CD4-positive, alpha-beta memory T cell (primary cell): ENCODE measurements at places on chromosomes 6 and 20. TPM values are rescaled to one million over a fixed set of nuclear protein-coding genes. Genes with fewer than 3 reads are reported as not detected.
A peak's percentile ranks its signal among the peaks of the same experiment; 100 is the strongest.

VGLL2 gene
- not detected for polyA plus RNA-seq

PSORS1C2 gene
- not detected for polyA plus RNA-seq

JPH2 gene
- not detected for polyA plus RNA-seq

CST5 gene
- not detected for polyA plus RNA-seq

AGPAT4 gene
- 6.9 TPM for polyA plus RNA-seq

HTR1B gene
- polyA plus RNA-seq: not detected

CPXM1 gene
- polyA plus RNA-seq: not detected

- peaks cover 8% of the 10 kb centered on the region for H3K27me3 ChIP-seq
- no peak overlapping the region for H3K27ac ChIP-seq
- H3K36me3 ChIP-seq: no peaks in the 10 kb centered on the region
- no peak overlapping the region for H3K4me3 ChIP-seq
- no peaks in the 10 kb centered on the region for H3K4me1 ChIP-seq
- DNase-seq: no peak
Observed at GRCh38 chr6:56915832-56916231, 39.1 kb upstream of the BEND6 start.

GRCh38 chr20:39278230-39278788 lies 316.2 kb downstream of the DHX35 start:
- DNase-seq: no peak
- no peak overlapping the region for H3K4me3 ChIP-seq
- H3K27me3 ChIP-seq: no peaks in the 10 kb centered on the region
- no peaks in the 10 kb centered on the region for H3K36me3 ChIP-seq
- no peaks in the 10 kb centered on the region for H3K4me1 ChIP-seq
- no peak overlapping the region for H3K27ac ChIP-seq

DNA sequence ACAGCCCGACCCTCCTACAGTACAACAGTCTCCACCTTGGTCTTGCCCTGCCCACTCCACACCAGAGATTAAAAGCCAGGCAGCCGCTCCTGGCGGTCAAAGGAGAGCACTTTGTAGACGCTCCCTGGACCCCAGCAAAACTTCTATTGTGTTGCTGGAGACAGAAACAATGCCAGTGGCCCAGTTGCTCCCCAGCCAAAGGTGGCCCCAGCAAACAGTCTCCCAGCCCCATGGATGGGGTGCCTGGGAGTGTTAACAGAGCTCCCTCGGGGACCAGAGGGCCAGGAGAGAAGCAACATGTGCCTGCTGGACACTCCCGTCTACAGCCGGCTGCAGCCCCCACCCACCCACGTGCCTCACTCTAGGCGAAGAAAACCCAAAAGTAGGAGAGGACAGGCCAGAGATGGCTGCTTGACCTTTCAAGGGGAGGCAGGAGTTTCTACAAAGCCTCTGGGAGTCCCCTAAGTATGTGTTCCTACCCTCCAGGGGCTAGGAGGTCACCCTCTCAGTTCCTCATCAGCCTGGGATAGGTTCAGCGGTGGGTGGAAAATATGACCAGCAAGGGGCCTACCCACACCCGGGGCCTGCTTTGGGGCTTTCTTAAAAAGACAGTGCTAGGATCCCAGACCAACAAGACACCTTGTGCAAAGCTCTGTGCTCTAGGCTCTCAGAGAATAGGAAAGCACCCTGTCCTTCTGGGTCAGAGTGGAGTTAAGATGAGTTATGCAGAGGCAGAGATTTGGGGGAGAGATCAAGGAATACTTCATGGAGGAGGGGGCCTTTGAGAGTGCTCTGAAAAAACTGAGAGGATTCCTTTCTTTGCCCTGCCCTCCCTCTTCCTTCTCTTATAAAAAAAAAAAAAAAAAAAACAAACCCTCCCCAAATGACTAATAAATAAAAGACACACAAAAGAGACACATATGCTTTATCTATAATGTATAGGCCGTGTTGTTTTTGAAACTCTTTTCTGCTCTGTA lies 19.0 kb upstream of the PREX1 start:
- H3K27me3 ChIP-seq: no peaks in the 10 kb centered on the region
- H3K4me3 ChIP-seq: no peak overlapping the region
- no peaks in the 10 kb centered on the region for H3K4me1 ChIP-seq
- DNase-seq: no peak
- H3K27ac ChIP-seq: no peak overlapping the region

DNA sequence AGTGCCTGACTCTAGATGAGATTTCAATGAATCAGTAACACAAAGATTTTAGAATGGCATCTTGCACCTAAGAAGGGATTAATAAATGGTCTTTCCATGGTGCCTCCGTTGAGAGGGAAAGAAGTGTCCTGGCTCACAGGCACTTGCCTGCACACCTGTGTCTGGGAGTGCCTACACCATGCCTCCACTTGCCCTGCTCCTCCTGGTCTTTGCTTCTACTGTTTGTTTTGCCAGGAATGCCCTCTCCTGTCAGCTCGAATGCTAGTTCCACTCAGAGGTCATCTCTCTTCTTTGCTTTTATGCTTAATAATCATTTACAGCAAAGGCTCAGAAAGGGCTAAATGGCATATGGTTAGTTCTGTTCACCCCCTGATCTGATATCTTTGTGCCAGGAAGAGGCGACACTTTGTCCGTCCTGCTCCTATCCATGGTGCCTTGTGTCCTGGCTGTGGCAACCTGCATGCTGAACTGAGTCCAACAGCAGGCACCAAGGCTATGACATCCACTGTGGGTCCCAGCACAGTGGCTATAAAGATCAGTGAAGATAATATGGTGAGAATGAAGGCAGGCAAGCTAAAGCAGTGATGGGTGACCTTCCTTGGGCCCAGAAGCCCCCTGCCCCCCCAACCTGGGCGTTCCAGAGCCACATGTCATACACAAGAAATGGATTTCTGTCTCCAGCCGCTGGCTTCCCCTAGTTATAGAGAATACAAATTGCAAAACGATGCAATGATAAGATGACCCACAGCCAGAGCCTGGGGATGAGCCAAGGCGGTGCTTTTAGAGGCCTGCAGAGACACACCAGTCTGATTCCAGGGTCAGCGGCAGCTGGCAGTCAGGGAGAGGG lies 1.4 kb downstream of the C6orf132 start:
- H3K4me1 ChIP-seq: peaks cover 5% of the 10 kb centered on the region
- no peak overlapping the region for H3K4me3 ChIP-seq
- no peaks in the 10 kb centered on the region for H3K36me3 ChIP-seq
- no peaks in the 10 kb centered on the region for H3K27me3 ChIP-seq
- no peak for DNase-seq

- no peaks in the 10 kb centered on the region for H3K4me1 ChIP-seq
- no peak overlapping the region for H3K4me3 ChIP-seq
- H3K27me3 ChIP-seq: no peaks in the 10 kb centered on the region
- no peak overlapping the region for H3K27ac ChIP-seq
- no peaks in the 10 kb centered on the region for H3K36me3 ChIP-seq
- no peak for DNase-seq
Observed at GRCh38 chr20:61507778-61508177, 255.7 kb downstream of the CDH4 start.

DNA sequence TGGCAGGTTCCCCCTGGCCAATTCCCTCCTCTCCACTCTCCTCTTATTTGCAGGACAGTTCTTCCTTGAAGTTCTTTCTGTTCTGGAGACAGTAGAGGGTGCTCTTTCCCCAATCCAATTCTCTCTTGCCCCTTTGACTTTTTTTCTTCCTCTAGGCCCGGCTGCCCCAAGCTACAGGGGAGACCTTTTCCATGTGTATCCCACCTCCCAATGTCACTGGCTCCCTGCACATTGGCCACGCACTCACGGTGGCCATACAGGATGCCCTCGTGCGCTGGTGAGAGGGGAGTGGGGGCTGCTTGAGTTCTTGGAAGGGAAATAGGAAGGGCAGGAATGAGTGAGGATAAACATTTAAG lies 1.5 kb downstream of the VARS2 start:
- peaks cover 23% of the 10 kb centered on the region for H3K36me3 ChIP-seq
- peak; percentile 24 for DNase-seq
- H3K4me1 ChIP-seq: peaks cover 21% of the 10 kb centered on the region
- no peaks in the 10 kb centered on the region for H3K27me3 ChIP-seq
- H3K27ac ChIP-seq: no peak overlapping the region

DNA sequence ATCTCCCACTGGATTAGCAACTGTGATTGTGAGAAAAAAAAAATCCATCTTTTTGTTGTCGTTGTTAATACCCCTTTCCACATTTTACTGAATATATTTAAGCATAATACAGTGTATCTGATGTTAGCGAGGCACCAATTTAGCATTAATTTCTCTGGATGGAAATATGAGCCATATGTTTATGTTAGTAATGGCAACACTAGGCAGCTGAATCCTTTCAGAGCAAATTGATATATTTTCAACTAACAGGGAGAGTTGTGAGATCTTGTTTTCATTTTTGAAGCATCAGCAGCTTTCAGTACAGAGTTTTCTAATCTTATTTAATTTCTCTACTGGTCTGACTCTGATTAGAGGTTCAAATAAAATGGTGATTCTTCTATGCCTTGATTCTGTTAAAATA lies 84.8 kb upstream of the HDAC2 start:
- H3K4me1 ChIP-seq: no peaks in the 10 kb centered on the region
- no peaks in the 10 kb centered on the region for H3K36me3 ChIP-seq
- DNase-seq: no peak
- H3K27me3 ChIP-seq: no peaks in the 10 kb centered on the region
- H3K27ac ChIP-seq: no peak overlapping the region

DNA sequence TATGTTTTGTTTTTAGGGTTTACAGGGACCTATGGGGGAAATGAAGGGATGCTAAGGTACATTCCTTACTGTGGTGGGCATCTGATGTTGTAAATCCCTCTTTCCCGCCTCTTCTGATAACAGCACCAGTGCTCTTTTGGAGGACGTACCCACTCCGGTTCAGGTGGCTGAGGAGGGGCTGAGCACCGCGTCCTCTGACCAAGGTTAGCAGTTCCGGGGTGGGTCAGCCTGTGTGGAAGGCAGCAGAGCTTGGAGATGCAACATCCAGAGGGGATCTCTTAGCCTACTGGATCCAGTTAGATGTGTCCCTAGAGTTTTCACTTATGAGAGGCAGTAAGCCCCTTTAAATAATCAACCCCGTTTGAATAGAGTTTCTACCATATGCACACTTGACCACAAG lies 135.3 kb upstream of the KCNG1 start:
- H3K4me1 ChIP-seq: no peaks in the 10 kb centered on the region
- no peaks in the 10 kb centered on the region for H3K36me3 ChIP-seq
- no peak for DNase-seq

DNA sequence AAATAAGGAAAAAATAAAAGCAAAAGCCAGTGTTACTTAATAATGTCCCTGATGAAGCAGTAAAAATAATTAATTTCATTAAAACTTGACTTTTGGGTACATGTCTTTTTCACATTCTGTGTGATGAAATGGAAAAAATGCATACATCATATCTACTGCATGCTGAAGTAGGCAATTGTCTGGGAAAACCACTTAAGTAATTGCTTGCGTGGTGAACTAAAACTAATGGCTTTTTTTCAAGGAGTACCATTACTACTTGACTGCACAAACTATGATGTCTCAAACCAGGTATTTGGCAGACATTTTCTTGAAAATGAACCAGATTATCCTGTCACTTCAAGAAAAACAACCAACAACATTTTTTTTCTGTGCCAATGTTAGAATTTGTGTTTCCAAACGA lies 91.3 kb upstream of the AKIRIN2 start:
- no peaks in the 10 kb centered on the region for H3K27me3 ChIP-seq
- H3K4me3 ChIP-seq: no peak overlapping the region
- H3K4me1 ChIP-seq: no peaks in the 10 kb centered on the region
- no peak overlapping the region for H3K27ac ChIP-seq

GRCh38 chr20:31446084-31446819 lies 5.8 kb downstream of the DEFB123 start:
- H3K27me3 ChIP-seq: no peaks in the 10 kb centered on the region
- no peaks in the 10 kb centered on the region for H3K4me1 ChIP-seq
- no peak overlapping the region for H3K27ac ChIP-seq
- DNase-seq: no peak

DNA sequence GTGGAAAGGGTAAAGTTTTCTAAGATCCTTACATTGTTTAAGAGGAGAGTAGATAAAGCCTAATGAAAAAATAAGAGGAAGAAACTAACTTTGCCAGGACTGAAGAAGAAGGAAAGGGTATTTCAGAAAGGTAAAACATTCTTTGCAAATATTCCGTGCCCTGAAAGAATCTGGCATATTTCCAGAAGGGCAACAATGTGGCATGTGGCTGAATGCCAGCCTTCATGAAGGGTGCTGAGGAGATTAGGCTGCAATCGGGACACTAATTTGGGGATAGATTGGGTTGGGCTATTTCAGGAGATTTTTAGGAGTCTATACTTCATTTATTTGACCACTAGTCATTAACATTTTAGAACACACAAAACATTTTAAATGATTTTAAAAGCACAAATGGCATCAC lies 16.2 kb upstream of the UFL1 start:
- H3K27ac ChIP-seq: no peak overlapping the region
- no peaks in the 10 kb centered on the region for H3K36me3 ChIP-seq
- H3K27me3 ChIP-seq: no peaks in the 10 kb centered on the region
- no peak overlapping the region for H3K4me3 ChIP-seq
- peaks cover 4% of the 10 kb centered on the region for H3K4me1 ChIP-seq

DNA sequence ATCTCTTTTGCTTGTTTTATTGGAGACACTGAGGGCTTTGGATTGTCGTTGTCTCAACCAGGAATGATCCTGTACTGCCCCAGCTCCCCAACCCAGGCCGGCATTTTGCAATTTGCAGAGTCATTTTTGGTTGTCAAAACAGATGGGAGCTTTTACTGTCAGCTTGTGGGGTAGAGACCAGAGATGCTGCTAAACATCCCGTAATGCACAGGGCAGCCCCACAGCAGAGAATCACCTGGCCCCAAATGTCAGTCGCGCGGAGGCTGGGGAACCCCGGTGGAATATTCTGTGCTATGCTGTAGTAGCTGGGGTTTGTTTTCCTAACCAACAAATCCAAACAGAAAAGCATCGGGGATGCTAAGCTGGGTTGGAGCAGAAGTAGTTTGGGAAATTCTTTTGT lies 99.7 kb downstream of the TSHZ2 start:
- no peak for DNase-seq
- no peaks in the 10 kb centered on the region for H3K27me3 ChIP-seq
- H3K27ac ChIP-seq: no peak overlapping the region
- H3K4me1 ChIP-seq: peaks cover 34% of the 10 kb centered on the region
- H3K4me3 ChIP-seq: no peak overlapping the region

DNA sequence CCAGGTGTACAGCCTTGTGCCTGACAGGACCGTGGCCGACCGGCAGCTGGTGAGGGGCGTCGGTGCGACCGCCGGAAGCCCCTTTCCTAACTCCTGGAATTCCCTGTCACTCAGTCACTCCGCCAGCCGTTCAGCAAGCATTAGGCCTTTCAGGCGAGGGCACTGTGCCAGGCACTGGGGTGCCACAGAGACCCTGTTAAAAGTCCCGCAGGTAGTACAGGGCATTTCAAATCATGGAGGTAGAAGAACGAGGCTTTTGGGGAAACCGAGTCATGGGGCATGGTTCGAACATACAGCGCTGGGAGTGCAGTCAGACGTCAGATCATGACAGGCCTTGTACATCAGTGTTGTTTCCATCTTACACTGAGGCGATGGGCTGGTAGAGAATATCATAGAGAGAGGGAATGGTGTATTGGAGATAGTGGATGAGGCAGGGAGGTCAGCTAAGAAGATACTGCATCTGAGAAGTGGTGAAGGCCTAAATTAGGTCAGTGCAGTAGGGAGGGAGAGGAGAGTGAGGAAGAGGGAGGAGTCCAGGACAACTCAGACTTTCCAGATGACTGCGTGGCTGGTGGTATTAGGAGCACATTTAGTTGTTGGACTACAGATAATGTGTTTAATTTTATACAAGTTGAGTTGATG lies 892 bp upstream of the DXO start:
- H3K4me3 ChIP-seq: peak overlapping the region; percentile 77
- peaks cover 26% of the 10 kb centered on the region for H3K36me3 ChIP-seq
- DNase-seq: no peak
- H3K27ac ChIP-seq: peak overlapping the region; percentile 99

GRCh38 chr6:31441365-31442267 lies 38.2 kb downstream of the MICA start:
- H3K4me1 ChIP-seq: peaks cover 7% of the 10 kb centered on the region
- no peaks in the 10 kb centered on the region for H3K36me3 ChIP-seq
- DNase-seq: peak; percentile 71
- no peak overlapping the region for H3K27ac ChIP-seq
